ENCODE measurements at places on chromosomes 2 and 18. TPM values are rescaled to one million over a fixed set of nuclear protein-coding genes. Genes with fewer than 3 reads are reported as not detected.

CNOT9 gene
- 12.2 TPM for polyA plus RNA-seq

LIMS4 gene
- polyA plus RNA-seq: 1.4 TPM

ABCG5 gene
- not detected for polyA plus RNA-seq

CHN1 gene
- polyA plus RNA-seq: 6.9 TPM

SULT1C2 gene
- not detected for polyA plus RNA-seq

ADAM23 gene
- polyA plus RNA-seq: 34.1 TPM

TXNDC2 gene
- polyA plus RNA-seq: not detected

GRCh38 chr2:85409845-85410583 lies at the start of gene CAPG:
TSS of gene CAPG (minus strand) at chr2:85410366. CDS start at chr2:85402145, 8,221 bp downstream.
- DNase-seq: peak; percentile 63

GRCh38 chr18:80179857-80180558 lies 67.3 kb downstream of the PARD6G start:
- DNase-seq: peak; percentile 11

- no peak for DNase-seq
Observed at GRCh38 chr2:18483896-18484295, 76.6 kb downstream of the RDH14 start.

GRCh38 chr2:98482362-98482761 lies 37.7 kb downstream of the INPP4A start:
- no peak for DNase-seq

- DNase-seq: no peak
Observed at GRCh38 chr2:75633620-75634019, 13.0 kb upstream of the MRPL19 start.

DNA sequence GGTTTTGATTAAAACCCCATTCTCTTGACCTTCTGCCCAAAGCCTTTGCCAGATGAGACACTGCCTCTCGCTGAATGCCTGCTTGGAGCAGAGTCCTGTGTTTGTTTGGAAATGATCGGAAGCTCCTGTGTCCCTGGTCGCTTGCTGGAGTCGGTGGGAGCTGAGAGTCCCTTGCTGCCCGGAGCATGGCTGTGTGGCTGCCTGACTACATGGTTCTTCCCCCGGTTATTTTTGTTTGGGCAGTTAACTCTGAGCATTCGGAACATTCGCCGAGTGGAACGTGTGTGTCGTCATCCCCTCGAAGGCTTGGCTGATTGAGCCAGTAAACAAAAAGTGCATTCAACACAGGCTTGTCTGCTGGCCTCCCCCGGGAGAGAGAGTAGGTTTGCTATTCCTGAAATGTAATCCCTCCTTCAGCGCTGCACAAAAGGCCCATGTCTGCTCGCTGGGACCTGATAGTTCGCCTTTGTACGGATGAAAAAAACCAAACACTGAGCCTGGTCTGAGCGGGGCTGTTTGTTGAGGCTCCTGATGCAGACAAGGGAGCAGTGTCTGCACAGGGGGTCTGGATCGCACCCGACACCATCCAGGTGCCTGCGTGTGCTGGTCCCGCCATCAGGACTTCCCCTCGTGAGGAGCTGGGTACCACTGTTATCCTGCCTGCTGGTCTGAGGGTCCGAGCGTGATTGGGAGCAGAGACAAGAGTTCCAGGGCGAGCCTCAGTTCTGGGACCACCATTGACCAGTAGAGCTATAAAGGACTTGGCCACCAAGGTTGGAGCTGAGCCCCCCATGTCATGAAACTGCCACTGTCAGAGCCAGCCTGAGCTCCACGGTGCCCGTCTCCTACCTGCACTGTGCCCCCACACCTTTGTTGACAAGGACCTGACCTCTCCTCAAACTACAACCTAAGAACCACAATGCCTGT lies 83.8 kb downstream of the AGAP1 start:
- DNase-seq: peak; percentile 49

GRCh38 chr2:189337656-189338055 lies 103.6 kb upstream of the WDR75 start:
- DNase-seq: no peak

DNA sequence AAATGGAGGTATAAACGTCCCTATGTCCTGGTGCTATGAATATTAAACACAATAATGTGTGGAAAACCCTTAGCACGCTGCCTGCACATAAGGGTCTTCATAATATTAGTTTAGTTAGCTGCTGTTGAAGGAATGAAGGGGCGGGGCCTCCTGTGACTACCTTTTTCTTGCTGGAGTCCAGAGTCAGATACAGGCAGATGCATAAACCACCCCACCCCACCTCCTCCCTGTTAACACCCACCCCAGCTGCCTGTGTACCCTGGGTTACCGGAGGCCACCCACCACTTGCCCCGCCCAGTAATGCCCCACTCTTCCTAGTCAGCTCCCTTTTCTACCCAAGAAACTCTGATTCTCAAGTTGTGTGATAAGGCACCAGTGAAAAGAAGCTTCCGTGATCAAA lies 158.4 kb downstream of the EN1 start:
- DNase-seq: no peak

GRCh38 chr2:151262629-151263028 lies 966 bp upstream of the RBM43 start:
- DNase-seq: no peak

DNA sequence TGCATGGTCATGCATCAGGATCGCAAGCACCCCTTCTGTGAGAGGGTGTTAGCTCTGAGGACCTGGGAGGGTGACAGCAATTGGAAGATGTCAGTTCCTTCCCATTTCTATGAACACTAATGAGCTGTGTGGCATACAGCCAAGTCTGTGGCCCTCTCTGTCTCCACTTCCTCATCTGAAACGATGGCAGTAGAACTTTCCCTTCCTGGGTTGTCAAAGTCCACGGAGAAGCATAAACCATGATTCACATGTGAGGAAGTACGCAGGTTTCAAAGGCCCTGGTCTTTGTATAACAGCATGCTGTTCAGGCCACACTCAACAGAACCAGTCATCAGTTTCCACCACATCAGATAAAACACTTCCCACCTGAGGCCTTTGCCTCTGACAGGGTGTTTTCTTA lies 167.4 kb upstream of the RAB6C start:
- DNase-seq: no peak

- DNase-seq: no peak
Observed at GRCh38 chr2:218027426-218028188, 24.8 kb upstream of the TNS1 start.

- no peak for DNase-seq
Observed at GRCh38 chr18:29459972-29460371, 1283.0 kb upstream of the CDH2 start.

- no peak for DNase-seq
Observed at GRCh38 chr2:199216253-199216652, 241.5 kb downstream of the SATB2 start.

DNA sequence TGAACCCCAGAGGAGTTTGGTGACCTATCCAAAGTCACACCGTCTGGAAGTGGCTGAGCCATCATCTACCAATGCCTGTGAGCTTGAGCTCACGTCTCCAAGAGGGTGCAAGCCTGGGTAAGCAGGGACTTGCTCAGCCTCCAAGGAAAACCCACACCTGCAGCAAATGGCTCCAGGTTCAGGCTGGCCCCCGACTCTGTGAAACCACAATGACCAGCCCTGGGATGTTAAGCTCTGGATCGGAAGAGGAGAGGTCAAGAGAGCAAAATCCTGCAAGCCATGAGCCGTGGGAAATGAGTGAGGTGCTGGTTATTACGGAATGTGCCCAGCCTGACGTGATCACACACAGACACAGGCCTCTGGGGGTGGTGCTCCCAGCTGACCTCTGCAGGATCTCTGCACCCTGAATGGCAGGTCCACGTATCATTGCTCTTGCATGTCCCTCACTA lies 94.1 kb upstream of the OTOS start:
- peak; percentile 25 for DNase-seq

DNA sequence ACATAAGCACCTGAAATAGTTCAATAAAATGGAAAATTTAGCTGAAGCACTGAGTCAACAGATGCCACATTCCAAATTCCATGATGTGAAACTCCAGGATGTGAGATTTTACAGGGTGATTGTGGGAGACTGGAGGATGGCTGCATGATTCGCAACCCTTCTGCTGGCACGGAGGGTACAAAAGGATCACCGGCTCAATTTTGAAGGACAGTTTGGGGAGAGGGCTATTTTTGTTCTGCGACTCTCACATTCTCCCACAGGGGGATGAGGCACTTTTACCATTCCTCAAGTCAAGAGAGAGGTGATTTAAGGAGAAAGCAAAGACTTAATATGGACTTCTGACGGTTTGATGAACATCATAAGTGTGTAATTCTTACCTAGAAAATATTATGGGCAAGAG lies 138.1 kb upstream of the CWC22 start:
- DNase-seq: no peak

- DNase-seq: no peak
Observed at GRCh38 chr2:74168739-74169138, 9.9 kb downstream of the MOB1A start.

DNA sequence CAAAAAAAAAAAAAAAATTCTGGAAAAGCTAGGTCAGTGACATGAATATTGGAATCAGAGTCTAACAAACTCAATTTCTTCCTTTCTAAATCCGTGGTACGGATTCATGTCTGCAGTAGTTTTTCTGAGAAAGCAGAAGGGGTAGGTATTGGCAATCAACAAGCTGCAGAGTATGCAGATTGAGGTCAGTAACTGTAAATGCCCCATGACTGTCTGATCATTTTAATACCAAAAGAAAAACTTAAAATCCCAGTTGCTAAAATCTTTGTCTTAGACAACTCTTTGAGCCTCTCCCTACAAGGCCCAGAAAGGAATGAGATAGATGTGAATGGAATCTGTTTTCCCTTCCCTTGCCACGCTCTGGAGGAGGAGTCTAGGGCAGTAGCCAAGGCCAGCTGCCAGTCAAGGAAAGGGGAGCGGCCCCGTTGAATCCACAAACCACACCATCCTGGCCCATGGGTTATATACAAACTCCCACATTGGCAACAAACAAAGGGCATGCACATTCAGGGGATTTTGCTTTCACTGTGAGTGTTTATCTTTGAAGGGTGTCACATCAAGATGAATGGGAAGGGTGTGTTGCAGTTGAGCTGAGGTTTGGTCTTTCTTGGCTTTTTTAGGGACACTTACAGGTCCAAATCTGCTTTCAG lies 6.1 kb upstream of the CASP8 start:
- DNase-seq: no peak
